ENCODE measurements at places on chromosomes 7 and 10.

DNA sequence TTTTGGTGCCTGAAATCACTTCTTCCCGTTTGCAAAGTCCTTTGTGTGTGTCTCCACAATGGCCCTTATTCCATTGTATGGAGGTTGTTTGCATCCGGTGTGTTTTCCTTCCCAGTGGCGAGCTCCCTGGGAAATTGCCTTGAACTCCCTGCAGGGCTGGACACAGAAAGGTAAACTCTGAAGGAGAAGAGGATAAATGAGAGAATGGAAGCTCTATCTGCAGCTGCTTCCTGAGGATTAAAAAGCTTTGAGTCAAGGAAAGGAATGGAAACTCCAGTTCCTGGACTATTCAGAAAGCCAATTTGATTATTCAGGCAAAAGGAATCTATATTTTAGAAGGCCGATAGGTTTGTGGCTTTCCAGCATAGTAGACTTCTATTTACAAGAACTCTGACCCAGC lies 4.4 kb upstream of the GRK5 start:
- no peak for DNase-seq

DNA sequence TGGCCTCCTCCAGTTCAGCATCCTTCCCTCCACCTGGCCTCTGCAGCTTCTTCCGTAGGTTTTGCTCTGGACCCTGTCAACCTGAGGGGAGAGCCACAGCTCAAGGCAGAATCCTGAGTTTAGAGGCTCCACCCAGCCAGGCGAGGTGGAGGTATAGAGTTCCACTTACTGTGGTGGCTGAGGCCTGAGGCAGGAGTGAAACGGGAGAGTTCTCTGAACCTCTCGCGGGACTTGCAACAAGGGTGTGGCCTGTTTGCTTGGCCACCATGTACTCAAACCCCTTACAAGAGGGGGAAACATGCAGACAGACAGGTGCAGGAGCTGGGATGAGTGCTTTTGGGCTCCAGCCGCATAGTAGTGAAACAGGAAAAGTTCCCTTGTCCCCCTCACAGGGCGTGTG lies 154.0 kb upstream of the C7orf33 start:
- no peak for DNase-seq

DNA sequence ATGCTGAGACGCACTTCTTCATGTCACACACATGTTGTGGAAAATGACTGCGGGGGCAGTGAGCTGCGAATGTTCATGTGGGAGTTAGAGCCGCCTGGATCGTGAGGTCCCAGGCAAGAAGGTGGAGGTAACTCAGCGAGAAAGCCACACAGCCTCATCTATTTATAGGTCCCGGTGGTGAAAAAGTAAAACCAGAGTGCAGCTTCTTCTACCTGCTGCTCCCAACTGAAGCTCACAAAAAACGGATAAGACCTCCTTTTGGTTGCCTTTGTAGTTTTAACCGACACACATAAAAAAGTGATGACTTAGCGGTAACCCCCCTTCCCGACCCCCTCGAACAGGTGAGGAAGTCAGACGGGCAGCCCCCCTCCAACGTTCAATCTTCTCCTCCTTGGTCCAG lies 276.9 kb downstream of the GATA3 start:
- no peak for DNase-seq

DNA sequence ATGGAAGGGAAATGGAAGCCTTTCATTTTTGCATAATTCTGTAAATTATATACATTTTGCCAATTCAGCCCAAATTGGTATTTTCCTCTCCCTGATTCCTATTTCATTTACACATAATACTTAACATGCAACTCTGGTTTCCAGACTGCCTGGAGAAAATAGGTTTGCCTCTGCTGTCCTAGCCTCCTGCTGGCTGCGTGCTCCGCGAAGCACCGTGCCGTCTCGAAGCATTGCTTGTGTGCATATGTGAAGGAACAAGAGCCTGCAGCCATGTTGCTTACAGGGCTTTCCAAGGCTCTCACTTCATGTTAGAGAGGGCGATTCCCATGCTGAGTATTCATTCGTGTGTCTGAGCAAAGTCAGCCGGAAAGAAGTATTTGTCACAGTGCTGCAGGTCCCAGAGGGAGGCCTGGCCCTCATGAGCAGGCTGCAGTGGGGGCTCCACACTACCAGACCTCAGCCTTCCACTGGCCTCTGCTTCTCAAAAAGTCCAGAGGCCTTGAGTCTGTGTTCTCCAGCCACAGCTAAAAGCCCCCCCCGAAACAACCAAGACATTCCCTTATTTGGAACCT lies 66.5 kb downstream of the CLRN3 start:
- no peak for DNase-seq
